ENCODE measurements at places on chromosomes 3 and 15.

- DNase-seq, result peak; percentile 82
Observed at GRCh38 chr3:64484289-64484992, 203.4 kb downstream of the ADAMTS9 start.

GRCh38 chr3:140073278-140074045 lies 138.5 kb downstream of the CLSTN2 start:
- DNase-seq, result no peak

- DNase-seq, result no peak
Observed at GRCh38 chr3:72555714-72556113, 292.5 kb downstream of the SHQ1 start.

DNA sequence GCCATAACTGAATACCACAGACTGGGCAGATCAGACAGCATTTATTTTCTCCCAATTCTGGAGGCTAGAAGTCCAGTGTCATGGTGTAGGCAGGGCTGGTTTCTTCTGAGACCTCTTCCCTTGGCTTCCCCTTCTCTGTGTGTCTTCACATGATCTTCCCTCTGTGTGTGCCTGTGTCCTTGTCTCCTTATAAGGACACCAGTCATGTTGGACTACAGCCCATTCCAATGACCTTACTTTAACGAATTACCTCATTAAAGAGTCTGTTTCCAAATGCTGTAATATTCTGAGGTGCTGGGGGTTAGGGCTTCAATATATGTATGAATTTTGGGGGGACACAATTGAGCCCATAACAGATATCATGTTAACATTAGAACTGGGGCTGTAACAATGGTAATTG lies 13.3 kb upstream of the RARRES1 start:
- no peak for DNase-seq

DNA sequence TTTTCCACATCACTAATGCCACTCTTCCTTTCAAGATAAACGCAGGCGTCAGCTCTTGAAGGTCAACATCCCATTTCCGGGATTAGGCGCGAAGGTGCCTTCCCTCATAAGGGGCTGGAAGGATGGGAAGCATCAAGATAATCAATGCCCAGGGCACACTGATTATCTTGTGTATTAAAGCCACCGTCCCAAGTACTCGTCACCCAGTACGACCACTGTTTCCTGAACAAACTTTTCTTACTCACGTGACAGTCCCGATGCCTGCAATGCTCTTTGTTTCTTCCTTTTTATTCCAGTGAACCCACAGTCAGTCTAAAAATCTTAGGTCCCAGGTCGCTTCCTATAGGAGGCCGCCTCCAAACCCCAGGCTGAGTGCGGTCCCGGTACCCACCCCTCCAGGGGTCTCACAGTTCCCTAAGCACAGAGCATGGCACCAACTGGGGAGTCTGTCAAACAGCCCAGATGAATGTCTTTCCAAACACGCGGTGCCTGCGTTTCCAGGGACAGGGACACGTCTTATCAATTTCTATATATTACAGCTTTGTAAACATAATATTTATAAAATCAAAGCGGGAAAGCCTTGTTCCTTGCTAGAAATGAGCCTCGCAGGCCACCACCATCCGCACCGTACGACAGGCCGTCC lies 589 bp downstream of the ANAPC13 start:
- no peak for DNase-seq

DNA sequence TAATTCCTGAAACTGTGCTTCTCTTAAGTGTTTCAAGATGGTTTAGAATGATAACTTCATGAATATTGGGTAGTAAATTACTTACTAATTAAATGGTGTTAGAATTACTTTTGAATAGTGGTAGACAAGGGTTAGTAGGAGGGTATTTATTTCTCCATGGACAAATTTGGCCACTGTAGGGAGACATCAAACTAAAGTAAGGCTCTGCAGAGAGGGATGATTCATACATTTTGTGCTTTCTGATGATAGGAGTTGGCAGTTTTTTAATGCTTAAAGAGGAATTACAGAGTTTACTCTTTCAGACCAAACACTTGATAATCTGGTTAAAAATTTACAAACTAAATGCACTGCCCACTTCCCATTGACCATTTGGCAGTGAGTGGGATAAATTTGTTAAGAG lies 127.6 kb downstream of the NAALADL2 start:
- no peak for DNase-seq

GRCh38 chr3:112482675-112483074 lies 16.6 kb downstream of the BTLA start:
- no peak for DNase-seq

GRCh38 chr15:20295238-20295811 lies 246.3 kb downstream of the GOLGA6L6 start:
- DNase-seq, result no peak

DNA sequence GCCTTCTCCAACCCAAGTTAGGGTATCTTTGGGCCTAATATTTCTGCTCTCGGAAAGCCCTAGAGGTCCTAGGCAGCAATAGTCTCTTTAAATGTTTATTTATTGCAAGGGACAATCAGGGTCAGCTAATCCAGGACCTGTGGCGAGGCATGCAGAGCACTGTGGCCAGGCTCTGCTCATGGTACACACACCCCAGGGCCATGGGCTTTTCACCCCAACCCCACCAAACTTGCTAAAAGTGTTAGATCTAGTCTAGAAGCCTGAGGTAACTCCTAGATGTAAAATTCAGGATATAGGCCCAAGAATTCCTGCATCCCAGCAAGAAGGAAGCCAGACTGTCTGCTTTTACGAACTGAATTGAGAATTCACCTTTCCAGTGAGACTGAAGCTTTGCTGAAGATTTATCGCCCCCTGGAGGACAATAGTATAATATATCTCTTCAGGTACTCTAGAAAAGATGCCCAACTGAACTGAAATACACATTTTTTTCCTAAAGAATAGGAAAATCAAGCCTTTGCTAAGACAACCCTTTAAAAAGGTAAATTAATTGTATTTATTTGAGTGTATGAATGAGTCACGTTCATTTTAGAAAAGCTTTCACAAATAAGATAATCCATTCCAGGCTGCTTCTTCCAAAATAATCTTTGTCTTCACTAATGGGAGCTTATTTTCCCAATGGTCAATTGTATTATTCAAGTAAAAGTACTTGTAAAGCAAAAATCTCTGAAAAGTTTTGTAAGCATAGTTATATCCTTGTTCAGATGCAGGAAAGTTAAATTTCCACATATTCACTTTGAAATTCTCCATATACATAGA lies 89.8 kb downstream of the LRRC3B start:
- no peak for DNase-seq

DNA sequence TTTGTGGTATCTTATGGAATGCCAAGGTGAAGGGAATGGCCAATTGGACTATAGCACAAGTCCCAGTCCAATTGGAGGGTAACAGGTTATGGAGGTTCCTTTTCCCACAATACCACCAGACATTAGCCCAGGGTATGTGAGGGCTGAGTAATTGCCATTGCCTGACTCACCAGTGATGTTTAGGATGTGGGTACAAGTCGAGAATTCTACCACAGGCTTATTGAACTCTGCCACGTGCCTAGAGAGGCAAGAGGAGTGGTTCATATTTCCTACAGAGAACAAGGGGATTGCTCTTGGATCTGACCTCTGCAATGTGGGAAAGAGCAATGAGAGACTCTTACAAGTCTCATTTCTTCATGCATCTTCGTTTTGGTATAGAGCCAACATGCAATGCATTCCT lies 85.0 kb upstream of the XCR1 start:
- no peak for DNase-seq

DNA sequence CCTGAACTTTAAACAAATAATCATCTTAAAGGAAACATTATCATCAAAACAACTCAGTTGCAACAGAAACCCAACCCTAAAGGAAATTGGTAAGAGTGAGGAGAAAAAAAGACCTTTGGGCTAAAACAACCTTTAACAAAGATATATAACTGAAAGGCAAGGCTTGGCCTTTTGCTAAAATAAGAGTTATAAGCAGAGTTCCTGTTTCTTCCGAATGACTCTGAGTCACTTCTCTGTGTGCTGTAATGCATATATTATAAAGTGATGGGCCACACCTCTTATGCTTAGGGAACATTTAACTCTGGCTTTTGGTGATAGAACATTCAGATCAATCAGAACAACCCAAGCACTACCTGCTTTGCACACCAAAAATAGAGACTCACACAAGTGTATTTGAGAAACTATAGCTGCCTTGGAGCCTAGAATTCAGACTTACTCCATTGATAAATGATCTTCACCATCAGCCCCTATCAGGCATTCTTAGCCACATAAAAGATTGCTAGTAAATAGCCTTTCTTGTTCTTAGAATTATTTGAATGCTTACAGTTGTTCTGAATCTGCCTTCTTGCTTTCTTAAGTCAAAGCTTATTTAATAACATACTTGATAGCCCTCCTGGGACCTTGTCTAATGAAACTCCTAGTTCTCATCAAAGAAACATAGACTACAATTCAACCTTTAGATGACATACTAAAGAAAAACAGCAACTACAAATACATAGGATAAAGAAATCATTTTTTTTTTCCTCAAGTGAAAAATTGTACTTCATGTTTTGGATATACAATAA lies 294.2 kb upstream of the SEMA6D start:
- no peak for DNase-seq

DNA sequence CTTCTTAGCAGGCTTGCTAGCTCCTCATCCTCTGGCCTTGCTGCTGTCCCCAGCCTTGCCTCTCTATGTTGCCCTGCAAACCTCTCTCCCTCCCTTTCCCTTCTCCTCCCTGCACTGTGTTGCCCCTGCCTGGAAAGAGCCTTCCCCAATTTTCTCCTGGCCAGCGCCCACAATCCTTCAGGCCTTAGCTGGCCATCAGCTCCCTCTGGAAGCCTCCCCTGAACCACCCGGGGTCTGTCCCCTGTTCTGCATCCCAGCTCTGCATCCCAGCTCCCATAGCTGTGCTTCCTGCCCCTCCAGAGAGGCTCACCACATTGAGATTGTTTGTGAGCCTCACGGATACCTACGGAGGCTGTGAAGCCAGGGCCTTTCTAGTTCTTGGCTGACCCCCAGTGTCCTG lies 23.7 kb downstream of the FAM3D start:
- no peak for DNase-seq

GRCh38 chr3:179266701-179267211 lies 15.8 kb upstream of the KCNMB3 start:
- no peak for DNase-seq

- no peak for DNase-seq
Observed at GRCh38 chr15:96355568-96356187, 25.2 kb downstream of the NR2F2 start.

GRCh38 chr15:76904461-76905012 lies 603 bp downstream of the SCAPER start:
- DNase-seq, result peak; percentile 60

- DNase-seq, result no peak
Observed at GRCh38 chr3:42214565-42215283, 51.3 kb downstream of the CCK start.

- peak; percentile 87 for DNase-seq
Observed at GRCh38 chr15:40857601-40858341, 13.9 kb downstream of the SPINT1 start.

- no peak for DNase-seq
Observed at GRCh38 chr3:185740133-185740532, 84.7 kb downstream of the IGF2BP2 start.

GRCh38 chr3:25427942-25428788 lies at the start of gene RARB:
TSS of gene RARB (plus strand) at chr3:25428263. CDS start at chr3:25428732, 469 bp downstream.
- DNase-seq, result peak; percentile 61

DNA sequence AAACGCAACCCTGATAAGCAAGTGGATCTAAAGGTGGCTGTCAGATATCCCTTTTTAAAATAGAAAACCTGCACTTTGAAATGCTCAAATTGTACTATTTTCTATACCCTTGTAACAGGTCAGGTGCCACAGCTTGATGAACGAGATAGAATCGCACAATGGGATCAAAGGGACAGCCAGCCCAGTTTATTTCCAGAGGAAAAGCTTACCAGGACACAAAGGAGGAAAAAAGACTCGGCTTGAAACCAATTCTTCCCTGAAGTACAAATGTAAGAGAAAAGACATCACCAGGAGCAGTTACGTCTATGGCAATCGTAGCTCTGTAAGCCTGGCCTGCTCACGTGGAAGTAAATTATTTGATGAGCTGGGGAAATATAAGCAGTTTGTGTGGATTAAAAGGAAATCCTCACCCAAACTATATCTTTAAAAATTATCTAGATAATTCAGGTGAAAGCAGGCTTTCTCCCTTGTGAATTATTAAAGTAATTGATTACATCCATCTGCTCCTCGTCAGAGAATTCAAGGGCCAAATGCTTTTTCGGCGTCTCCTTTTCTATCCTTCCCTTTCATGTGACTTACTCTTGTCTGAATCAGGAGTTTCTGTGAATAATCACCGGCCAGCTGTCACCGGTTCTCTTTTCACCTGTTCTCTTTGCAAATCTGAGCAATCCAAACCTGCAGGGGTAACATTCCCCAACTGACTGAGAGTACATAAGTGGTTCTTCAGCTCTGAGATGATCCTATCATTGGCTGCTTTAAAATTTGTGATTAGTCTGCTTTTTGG lies 339.2 kb upstream of the ONECUT1 start:
- no peak for DNase-seq

DNA sequence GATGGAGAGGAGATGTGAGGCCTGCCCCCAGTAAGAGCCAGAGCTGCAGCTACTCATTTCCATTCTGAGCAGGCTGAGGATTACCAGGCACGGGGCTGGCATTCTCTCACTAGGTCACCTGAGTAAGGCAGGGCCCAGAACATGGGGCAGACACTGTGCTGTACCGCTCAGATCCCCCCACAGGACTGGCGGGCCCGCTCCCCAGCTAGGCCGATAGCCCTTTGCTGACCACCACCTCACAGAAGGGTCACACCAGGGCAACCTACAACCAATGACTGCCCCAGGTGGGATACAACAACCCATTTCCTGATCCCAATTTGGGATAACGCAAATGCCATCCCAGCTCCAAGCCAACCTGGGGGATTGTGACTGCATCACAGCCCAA lies 52.5 kb downstream of the OXNAD1 start:
- no peak for DNase-seq

GRCh38 chr3:26614006-26614685 lies 8.4 kb upstream of the LRRC3B start:
- no peak for DNase-seq

DNA sequence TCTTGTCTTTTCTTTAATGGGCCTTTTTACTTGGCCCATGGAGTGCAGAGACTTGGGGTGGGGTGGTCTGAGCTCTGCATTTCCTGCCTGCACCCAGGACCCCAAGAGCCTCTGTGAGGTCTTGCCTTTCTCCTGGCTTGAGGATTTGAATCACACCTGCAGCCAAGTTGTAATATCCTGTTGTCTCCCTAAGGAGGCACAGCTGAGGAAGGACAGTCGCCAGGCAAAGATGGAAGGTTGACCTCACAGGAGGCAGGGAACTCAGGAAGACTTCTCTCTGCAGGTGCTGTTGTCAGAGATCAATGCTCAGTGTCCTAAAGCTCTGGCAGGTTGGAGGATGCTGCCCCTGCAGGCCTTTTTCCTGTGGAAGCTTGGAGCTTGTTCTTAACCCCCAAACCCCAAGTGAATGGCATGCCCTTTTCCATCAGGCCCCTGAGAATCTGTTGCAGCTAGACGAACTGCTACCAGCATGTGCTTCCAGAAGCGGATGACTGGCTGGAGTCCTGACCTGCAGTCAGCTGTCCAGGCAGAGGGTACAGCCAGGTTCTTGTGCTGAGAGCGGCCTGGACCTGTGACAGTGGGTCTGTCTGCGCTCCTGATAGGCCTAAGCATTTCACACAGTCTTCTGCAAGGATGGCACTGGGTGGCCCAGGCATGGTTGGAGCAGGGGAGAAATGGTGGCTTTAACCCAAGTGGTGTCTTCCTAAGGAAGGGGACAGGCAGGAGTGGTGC lies 120.0 kb downstream of the EEFSEC start:
- DNase-seq, result peak; percentile 32

- no peak for DNase-seq
Observed at GRCh38 chr15:69825941-69826818, 271.5 kb downstream of the TLE3 start.
